Immature natural killer cell (primary cell): ENCODE measurements at places on chromosomes 1 and 21. TPM values are rescaled to one million over a fixed set of nuclear protein-coding genes. Genes with fewer than 3 reads are reported as not detected.

- DNase-seq, result no peak
These were observed 4.2 kb downstream of the RCAN3 start for GRCh38 chr1:24506691-24507381.

DNA sequence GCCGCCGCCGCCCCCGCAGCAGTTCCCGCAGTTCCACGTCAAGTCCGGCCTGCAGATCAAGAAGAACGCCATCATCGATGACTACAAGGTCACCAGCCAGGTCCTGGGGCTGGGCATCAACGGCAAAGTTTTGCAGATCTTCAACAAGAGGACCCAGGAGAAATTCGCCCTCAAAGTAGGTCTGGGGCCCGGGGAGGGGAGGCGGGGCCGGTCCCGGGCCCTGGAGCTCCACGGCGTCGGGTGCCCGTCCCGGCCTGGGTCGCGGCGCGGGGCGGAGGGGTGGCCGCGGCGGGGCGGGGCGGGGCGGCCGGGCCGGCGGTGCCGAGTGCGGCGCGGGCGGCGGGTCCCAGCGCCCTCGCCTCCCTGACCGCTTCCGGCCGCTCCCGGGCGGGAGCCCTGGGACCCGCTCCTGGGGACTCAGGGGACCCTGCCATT lies 646 bp downstream of the MAPKAPK2 start:
- peak; percentile 40 for DNase-seq

GRCh38 chr1:107673006-107673405 lies 292.0 kb downstream of the VAV3 start:
- DNase-seq, result no peak

GRCh38 chr1:225360119-225360518 lies 67.7 kb downstream of the LBR start:
- DNase-seq, result no peak

DNA sequence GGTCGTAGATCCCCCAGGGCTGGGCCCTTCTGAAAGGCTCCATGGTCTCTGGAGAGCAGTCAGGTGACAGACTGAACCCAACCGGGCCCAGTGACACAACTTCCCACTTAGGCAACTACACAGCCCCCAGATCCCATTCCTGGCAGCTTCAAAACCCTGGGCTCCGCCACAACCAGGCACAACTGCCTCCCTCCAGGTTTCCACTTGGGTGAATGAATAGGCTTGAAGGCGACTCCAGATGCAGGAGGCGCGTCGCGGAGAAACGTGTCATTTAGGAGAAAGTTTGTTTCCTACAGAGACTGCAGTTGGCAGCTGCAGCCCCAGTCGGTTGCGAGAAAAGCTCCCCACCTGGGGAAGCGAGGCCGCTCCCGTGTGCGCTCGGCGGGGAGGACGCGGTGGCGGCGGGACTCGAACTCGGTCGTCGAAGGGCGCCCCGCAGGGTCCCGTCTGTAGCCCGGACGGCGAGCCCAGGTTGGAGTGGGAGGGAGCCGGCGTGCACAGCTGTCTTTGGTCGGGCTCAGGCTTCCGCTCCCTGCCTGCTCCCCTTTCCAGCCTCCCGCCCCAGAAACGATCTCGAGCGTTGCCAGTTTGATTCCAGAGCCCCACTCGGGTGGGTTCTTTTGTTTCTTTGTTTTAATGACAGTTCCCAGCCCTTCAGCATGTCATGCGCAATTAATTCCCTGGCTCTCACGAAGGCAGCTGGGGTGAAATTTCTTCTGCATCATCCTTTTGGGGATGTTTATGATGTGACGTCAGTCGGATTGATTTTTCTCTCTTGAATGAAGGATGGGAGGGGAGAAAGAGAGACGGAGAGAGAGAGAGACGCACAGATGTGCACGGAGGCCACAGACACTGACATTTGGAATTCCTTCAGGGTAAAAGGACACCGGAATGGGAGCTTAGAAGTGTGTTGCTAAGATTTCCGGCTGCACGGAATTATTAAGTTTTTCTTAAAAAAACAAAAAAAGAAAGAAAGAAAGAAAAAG lies 862 bp upstream of the SGIP1 start:
- DNase-seq, result no peak

- DNase-seq, result no peak
These were observed 99.6 kb downstream of the GABPA start for GRCh38 chr21:25834381-25834780.

- DNase-seq, result no peak
These were observed 224.3 kb upstream of the FGGY start for GRCh38 chr1:59072583-59072947.

DNA sequence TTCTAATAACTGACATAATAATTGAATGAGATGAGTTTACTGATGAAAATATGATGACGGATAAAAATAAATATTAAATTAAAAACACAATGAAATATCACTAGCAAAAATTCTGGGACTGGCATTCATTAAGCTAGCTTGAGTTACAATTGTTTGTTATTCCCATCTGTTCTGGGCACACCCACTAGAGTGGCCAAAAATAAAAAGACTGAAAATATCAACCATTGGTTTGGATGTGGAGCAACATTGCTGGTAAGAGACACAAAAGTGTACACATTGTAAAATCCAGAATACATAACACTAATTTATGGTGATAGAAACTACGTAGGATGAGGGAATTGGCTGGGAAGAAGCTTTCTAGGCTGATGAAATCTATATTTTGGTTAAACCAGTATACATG lies 9.6 kb upstream of the NEK7 start:
- DNase-seq, result no peak

- no peak for DNase-seq
These were observed 112.7 kb downstream of the HMCN1 start for GRCh38 chr1:185846672-185847444.

- DNase-seq, result no peak
These were observed 307.6 kb upstream of the PLXNA2 start for GRCh38 chr1:208551633-208552320.

- no peak for DNase-seq
These were observed 17.9 kb downstream of the EPRS1 start for GRCh38 chr1:220028346-220028895.

DNA sequence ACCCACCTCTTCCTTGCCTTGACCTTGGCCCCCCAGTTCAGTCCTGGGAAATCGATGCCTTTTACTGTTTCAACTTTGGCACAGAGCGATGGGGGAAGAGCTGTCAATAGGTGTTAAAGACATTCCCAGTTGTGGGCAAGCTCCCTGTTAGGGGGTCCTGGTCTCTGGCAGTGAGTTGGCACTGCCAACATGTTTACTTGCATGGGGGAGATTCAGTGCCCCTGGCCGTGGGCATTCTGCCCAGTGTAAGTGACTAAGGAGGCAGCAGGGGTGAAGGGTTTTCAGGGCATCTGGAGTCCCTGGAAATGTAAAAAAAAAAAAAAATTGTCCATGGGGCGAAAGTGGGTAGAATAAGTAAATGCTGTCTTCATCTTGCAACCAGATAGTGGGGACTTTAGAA lies 407.0 kb downstream of the PTPRU start:
- DNase-seq, result no peak

DNA sequence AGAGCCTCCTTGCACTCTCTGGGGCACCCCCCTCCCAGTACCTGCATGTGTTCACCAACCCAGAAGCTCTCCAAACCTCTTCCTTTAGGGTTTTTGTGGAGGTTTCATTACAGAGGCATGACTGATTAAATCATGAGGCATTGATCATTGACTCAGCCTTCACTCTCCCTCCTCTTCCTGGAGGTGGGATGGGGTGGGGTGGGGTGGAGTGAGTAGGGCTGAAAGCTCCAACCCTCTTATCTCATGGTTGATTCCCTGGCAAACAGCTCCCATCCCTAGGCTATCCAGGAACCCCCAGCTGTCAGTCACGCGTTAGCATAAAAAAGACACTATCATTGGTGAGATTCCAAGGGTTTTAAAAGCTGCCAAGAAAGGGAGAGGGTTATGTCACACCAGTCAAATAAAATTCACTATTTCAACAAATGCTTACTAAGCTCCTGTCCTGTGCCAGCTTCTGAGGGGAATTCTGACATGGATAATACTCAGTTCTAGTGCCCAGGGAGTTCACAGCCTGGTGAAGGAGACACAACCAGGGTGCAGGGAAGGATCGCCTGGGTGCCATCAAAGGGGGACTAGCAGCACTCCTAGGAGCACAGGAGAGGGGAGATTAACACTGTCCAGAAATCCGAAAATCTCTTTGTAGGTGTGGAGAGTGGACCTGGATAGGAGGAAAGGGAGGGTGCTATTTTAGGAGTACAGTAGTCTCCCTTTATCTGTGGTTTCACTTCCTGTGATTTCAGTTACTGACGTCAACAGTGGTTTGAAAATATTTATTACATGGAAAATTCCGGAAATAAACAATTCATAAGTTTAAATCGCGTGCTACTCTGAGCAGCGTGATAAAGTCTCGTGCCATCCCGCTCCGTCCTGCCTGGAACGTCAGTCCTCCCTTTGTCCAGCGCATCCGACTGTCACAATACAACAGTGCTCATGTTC lies 6.8 kb upstream of the IL24 start:
- DNase-seq, result no peak

- no peak for DNase-seq
These were observed 11.7 kb upstream of the EPS8L3 start for GRCh38 chr1:109775398-109775797.

- DNase-seq, result no peak
These were observed 69.9 kb upstream of the MARK1 start for GRCh38 chr1:220457957-220458609.

DNA sequence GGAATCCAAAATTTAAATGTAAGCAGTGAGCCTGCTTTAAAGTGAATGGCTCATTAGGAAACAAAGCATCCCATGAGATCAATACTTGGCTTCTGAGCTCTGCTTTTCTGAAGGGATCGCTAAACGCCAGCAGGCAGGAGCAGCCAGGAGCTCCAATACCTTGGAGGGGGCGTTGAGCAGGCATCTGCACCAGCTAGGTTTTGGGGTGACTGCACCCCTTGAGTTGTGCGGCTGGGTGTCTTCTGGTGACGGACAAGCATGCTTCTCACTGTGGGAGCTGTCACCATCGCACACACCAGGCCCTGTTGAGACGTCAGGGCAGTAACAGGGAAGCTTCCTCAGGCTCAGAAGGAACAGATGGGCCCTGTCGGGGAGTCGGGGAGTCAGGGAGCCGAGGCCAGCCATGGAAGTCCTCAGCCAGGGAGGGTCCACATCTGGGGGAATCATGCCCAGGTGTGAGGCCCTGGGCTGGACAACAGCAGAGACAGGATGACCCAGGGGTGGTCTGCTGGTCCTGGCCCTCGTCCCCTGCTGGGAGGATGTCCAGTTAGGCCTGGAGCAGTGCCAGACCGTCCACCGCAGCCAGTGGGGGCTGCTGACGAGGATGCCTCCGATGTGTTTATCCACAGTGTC lies 57.9 kb upstream of the ADARB1 start:
- no peak for DNase-seq

Gene C1orf94
- not detected for polyA plus RNA-seq

Gene SEC16B
- polyA plus RNA-seq, result 0.21 TPM

Gene RORC
- 0.40 TPM for polyA plus RNA-seq

Gene MROH7
- polyA plus RNA-seq, result not detected

Gene ADAMTSL4
- not detected for polyA plus RNA-seq

Gene PAPPA2
- not detected for polyA plus RNA-seq

Gene TMEM269
- not detected for polyA plus RNA-seq
